Activated CD8-positive, alpha-beta memory T cell treated with anti-CD3 and anti-CD28 coated beads for 1 hour (primary cell): ENCODE measurements at places on chromosomes 7 and 10.

DNA sequence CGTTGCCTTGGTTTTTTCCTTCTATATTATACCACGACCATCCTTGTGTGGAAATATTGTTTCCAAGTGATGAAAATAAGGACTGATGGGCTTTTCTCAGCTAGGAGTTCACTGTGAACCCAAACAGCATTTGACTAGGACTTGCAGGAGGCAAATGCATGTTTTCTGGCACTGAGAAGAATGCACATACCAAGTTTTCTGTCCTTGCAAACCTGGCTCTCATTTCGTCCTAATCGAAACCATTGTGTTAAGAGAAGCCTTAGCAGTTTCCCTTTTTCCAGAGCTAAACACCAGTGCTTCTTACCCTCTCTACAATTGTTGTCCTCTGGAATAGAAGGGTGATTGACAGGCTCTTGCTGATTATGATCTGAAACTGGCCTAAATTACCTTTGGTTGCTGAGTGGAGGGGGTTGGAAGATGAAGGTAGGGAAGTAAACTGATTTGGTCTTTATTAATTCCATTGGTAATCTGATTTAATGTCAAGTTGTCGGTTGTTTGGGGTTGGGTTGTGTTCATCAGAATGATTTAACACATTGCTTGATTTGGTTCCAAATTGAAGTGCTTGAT is 33.1 kb upstream of the ELMO1 start:
- no peak for DNase-seq

DNA sequence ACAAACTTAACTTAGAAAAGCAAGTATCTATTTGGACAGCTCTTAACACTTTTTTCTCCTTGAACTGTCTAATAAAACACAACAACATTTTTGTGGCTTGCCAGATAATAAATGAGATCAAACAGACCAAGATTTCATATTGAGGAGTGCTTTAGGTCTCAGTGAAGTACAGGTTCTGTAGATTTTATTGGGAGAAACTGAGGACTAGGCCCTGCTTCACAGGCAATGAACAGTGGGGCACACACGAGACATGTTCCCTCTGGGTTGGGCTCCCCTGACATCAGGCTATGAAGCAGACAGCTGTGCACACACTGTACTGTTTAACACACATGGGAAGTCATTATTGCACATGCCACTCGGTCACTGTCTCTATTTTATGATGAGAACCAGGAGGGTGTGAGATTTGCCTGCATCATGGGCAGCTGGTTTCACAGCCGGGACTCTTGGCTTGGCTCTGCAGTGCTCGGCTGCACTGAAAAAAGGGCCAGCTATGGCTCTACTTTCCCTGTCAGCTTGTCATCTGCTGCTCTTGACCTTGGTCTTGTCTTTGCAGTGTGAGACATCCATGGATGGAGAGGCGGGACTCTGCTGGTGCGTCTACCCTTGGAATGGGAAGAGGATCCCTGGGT is 4.2 kb downstream of the IGFBP1 start:
- DNase-seq: no peak

DNA sequence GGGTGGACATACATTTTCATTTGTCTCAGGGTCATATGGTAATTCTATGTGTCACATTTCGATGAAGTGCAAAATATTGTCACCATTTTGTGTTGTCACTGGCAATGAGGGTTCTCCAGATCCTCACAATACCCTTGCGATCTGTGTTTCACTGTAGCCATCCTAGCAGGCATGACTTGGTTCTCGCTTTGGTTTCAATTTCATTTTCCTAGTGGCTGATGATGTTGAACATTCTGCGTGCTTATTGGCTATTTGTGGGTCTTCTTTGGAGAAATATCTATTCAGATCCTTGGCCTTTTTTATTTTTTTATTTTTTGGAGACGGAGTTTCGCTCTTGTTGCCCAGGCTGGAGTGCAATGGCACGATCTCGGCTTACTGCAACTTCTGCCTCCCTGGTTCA is 24.8 kb upstream of the MNX1 start:
- no peak for DNase-seq

DNA sequence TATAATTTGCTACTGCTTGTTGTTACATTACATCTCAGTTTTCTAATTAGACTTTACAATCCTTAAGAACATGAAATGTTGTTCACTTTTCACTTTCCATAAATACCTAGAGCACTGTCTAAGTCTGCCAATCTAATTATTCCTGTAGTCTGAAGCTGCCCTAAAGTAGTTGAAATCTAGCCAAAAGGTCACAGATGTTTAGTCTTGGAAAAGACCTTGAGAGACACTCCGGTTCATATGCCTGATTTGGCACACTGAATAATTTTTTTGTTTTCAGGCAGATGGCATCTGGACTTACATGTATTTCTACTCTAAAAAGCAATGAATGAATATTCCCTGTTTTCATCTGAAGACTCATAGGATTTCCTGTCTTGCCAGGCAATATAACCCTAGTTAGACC is 359.1 kb downstream of the ANKRD7 start:
- no peak for DNase-seq

- no peak for DNase-seq
Measured at GRCh38 chr10:89283936-89284475, 17.8 kb upstream of the IFIT2 start.

DNA sequence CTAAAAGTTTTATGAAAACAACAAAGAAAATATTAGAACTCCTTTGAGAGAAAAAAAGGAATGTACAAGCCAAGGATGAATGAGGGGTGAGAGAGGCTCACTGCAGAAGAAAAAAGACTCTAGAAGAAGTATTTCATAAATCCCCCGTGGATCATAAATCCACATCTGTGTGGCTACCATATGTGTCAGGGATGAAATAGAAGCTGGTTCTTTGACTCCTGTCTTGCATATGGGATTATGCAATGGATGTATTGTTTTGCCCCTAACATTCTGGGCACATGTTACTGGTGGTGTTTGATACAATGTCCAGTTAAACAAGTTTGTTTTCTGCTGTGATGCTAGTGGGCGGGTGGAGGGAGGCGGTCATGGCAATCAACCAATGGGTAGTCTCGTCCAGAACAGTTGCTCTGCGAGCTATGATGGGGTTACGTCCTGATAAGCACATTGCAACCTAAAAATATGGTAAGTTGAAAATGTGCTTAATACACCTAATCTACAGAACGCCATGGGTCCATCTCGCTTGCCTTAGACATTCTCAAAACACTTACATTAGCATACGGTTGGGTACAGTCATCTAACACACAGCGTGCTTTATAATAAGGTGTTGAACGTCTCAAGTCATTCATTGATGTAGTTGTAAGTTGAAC is 34.1 kb upstream of the PITRM1 start:
- no peak for DNase-seq

DNA sequence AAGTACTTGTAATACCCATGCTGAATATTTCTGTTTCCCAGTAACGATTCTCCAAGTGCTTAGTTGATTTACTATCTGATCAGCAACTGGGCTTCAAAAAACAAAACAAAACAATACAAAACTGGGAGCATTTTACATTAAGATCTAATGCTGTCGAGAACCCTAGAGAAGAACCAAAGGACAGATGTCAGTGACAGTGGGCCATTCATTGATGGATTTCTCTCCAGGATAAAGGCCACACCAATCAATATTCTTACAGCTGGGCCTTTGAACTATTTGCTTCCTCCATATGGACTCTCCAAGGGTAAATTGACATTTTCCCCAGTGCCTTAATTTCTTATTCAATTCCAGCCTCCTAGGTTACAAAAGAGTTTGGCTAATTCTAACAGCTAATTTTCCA is 217.5 kb downstream of the ADAM12 start:
- no peak for DNase-seq

DNA sequence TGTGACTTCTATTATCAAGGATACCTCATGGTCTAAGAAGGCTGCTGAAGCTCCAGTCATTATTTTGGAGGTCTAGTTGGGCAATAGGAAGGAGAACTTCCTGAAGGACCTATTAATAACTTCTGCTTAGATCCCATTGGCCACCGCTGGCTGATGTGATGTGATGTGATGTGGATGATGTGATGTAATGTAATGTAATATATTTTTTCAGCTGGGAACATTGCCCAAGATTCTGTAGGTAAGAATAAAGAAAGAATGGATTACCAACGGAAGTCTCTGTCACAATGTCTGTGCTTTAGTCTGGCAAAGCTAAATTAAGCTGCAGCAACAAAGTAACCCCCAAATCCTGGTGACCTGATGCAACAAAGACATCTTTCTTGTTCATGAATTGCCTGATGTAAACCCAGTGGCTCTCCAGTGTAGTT is 233.7 kb downstream of the PTEN start:
- DNase-seq: no peak

DNA sequence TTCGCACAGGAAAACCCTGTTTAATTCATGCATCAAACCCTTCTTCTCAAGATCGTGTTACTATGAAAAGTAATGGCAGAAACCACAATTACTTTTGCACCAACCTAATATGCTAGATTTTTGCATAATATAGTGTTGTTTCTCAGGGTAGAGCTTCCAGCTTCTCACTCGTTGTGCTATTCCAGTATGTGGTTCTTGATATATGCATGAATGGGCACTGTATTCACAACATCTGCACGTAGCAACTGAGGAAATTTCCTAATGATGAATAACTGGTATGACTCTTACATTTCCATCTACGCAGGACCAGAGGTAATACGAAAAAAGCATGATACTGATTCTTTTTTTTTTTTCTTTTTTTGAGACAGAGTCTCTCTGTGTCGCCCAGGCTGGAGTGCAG is 326.6 kb upstream of the GALNT17 start:
- no peak for DNase-seq

DNA sequence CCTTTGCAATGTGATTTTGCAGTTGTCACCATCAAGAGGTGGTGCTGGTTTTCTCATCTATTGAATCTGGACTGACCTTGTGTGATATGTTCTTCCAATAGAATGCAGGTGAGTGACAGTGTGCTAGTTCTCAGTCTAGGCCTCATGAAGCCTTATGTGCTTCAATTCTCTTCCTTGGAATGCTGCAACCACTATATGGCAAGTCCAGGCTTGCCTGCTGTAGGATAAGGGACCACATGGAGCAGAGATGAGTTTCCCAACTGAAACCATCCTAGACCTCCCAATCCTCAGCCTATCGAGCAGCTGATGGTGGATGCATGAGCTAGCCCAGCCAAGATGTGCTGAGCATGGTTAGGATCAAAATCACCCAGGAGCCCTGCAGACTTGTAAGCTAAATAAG is 32.6 kb upstream of the ARHGAP21 start:
- no peak for DNase-seq

DNA sequence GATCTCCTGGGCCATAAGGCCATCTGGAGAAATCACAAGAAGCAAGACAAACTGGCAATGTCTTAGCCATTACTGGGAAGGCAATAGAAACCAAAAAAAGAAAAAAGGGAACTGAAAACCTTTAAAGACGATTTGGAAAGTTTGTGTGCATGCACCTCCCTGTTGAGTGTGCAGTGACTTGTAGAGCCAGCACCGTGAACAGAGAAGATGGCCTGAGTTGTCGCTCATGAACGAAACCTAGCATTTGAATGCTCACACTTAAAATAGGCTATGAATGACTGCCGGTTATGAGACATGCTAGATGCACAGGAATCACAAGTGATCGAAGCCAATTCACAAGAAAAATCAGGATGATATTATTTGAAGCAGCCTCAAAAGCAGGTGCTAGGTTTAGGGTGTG is 151.3 kb upstream of the ADO start:
- no peak for DNase-seq

- DNase-seq: no peak
Measured at GRCh38 chr7:101977249-101977648, 159.8 kb downstream of the CUX1 start.

- no peak for DNase-seq
Measured at GRCh38 chr7:156735851-156736250, 95.3 kb downstream of the RNF32 start.

DNA sequence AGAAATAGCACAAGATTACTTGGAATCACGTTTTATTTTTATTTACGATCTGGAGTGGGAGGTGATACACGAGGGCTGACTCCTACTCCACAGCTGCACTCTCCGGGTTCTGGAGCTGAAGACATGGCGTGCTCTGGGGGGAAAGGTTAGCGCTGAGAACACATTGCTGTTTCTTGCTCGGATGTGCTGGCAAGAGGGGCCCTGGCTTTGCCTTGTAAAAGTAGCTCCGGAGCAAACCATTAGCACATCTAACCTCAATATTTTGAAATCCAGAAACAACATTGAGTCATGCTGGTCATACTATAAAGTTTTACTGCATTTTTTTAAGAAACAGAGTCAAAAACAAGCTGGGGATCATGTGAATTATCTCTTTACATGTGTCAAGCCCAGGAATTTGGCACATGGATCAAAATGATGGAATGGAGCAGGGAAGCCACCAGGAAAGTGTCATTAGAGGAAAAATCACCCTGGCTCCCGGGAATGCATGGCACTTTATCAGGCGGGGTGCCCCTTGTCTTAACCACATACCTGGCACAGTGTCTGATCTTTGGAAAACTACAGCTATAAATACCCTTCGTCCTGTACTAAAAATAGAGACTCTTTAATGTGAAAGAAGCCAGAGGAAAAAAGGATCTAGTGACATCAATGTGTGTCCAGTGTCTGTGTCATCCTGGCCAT is 31.6 kb upstream of the LYZL1 start:
- no peak for DNase-seq

- no peak for DNase-seq
Measured at GRCh38 chr7:116591202-116592040, 66.6 kb downstream of the CAV1 start.

DNA sequence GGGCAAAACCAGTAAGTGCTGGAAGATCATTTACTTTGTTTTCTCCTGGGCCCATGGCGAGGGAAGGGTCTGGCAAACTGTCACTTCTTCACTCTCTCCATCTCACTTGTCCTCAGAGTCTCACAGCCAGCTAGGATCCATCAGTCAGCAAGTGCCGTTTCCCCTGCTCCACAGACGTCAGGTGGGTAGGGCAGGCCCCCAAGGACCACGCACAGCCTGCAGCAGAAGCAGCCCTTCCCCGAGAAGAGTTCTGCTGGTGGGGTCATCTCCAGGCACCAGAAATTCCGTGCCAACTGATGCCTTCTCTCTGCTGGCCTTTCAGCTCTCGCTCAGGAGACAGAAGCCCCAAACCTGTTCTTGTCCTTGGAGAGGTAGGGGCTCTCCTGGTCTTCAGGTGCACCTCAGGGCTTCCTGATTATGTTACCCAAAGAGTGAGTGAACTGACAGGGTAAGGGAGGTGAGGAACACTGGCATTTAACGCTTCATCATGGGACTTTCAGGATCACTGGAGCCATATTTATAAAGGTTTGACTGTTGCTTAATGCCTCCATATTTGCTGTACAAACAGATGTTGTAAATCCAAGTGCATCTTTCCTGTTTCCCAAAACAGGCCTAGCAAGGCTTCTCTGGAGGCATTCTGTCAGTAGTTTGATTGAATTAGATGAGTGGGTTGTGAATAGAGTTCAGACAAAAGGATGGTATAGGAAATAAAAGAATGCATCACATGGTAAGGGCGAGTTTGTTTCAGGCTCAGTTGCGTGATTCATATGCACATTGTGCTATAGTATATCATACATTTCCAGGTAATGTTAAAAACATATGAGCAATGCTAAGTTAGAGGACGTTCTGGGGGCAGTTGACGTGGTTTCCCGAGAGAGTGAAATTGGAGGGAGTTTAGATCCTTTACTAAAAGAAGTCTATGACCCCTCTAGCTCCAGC is 13.7 kb upstream of the TSPAN15 start:
- DNase-seq: no peak
